ENCODE measurements at places on chromosomes 2 and 18.
A peak's percentile ranks its signal among the peaks of the same experiment; 100 is the strongest.

- DNase-seq = no peak
Measured at GRCh38 chr18:24897461-24897860, 437.0 kb downstream of the HRH4 start.

DNA sequence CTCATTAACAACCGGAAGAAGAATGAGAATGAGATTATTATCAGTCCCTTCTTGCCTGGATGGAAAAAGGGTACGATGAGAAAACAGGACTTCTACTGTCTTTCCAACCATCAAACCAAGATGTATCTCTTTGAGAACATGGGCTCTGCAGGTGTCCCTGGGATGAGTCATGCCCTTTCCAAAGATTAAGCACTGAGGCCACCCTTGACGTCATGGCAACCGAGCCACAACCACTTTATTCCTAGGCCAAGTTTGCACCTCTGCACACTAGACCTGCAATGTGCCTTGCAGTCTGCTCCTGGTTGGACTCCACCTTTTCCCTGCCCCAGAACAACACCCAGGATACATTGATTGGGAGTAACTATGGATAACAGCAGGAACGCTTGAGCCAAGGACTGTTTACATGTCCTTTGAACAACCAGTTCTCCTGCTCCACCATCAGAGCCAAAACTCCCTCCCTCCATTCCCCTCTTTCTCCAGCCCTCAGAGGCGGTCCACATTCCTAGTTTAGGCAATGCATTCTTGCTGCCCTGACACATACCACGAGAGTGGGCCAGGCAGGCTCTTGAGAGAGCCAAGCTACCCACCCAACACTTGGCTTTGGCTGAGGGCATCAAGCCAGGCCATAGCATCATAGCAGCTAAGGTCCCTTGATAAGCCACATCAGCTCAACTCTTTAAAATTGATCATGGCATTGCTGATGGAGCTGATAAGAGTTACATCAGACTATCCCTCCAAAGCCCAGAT lies 310.7 kb downstream of the TNS1 start:
- peak; percentile 81 for DNase-seq

- DNase-seq = no peak
Measured at GRCh38 chr2:36172824-36173223, 182.8 kb upstream of the CRIM1 start.

DNA sequence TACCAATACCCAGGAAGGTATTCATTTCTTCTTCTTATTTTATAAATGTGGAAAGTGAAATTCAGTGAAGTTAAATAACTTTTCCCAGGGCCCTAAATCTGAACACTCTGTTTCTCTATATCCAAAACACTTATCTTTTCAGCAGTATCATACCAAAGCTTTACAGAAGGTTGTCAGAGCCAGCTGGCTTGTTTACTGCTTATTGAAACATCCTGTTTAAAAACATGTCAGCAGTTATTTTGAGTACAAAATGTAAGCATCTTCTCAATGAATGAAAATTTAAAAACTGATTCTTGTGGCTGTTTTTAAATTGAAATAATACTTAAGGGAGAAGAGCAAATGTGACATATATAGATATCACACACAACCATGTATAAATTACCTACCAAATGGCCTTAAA lies 11.3 kb upstream of the CDH19 start:
- DNase-seq = no peak

DNA sequence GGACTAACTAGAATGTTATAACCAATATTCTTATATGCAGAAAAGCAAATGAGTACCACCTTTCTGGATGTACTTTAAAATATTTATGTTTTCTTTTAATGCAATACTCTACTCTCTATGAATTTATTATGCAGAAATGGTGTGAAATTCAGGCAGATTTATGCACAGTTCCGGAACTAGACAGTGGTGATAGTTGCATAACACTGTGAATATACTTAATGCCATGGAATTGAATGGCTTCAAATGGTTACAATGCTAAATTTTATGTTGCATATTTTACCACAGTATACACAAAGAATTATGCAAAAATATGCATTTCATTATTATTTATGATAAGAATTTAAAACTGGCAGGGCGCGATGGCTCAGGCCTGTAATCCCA lies 287.8 kb upstream of the FN1 start:
- no peak for DNase-seq

All from right atrium auricular region (tissue), 2 donors.